ENCODE measurements at places on chromosomes 1 and 21. TPM values are rescaled to one million over a fixed set of nuclear protein-coding genes. Genes with fewer than 3 reads are reported as not detected.
A peak's percentile ranks its signal among the peaks of the same experiment; 100 is the strongest.

Gene COQ8A
- 129 TPM for polyA plus RNA-seq

DNA sequence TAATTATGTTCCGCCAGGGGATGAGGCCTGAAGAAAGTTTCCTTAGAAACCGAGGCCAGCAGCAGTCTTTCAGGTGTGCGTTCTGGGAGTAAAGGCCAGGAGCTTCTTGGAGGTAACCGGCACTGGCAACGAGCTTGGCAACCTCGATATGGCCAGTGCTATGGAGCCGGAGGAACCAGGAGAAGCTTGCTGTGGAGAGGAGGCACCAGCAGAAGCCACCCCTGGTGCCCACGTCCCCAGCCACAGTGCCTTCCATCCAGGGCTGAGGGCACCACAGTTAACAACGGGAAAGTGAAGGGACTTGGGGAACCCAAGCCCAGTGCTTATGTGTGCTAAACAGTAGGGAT, 41.5 kb upstream of the LIN9 start:
- H3K27ac ChIP-seq, result no peak overlapping the region
- H3K4me3 ChIP-seq, result no peak overlapping the region
- H3K27me3 ChIP-seq, result no peaks in the 10 kb centered on the region
- H3K36me3 ChIP-seq, result no peaks in the 10 kb centered on the region

- no peaks in the 10 kb centered on the region for H3K4me1 ChIP-seq
- peaks cover 3% of the 10 kb centered on the region for H3K27me3 ChIP-seq
- no peak overlapping the region for H3K27ac ChIP-seq
- no peak for DNase-seq
- no peak overlapping the region for H3K4me3 ChIP-seq
These were observed 602.3 kb downstream of the NUF2 start for GRCh38 chr1:163924041-163924440.

GRCh38 chr21:40257342-40257741, 390.1 kb downstream of the PCP4 start:
- H3K27ac ChIP-seq, result no peak overlapping the region
- no peak overlapping the region for H3K4me3 ChIP-seq
- H3K36me3 ChIP-seq, result no peaks in the 10 kb centered on the region

Gene RGS8
- not detected for polyA plus RNA-seq

DNA sequence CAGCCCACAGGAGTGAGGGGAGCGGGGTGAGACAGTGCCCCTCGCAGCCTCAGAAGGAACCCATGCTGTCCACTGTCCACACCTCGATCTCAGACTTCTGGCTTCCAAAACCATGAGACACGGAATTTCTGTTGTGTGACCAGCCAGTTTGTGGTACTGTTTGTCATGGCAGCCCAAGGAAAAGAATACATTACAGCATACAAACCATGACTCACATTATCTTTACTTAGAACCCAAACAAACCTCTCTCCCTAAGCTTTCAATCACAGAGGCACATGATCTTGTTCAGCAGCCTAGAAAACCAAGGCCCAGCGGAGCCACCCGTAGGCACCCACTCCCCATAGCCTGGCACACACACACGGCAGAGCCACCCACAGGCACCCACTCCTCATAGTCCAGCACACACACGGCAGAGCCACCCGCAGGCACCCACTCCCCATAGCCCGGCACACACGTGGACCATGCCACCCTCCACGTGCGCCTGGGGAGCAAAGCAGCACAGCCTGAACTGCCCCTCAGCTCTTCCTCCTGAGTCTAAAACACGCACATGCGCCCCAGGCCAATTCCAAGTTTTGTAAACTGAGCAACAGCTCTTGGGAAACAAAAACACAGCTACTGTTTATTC, 458 bp upstream of the KRTAP10-4 start:
- H3K36me3 ChIP-seq, result no peaks in the 10 kb centered on the region
- no peak for DNase-seq
- H3K4me3 ChIP-seq, result no peak overlapping the region
- H3K27ac ChIP-seq, result no peak overlapping the region
- no peaks in the 10 kb centered on the region for H3K4me1 ChIP-seq

DNA sequence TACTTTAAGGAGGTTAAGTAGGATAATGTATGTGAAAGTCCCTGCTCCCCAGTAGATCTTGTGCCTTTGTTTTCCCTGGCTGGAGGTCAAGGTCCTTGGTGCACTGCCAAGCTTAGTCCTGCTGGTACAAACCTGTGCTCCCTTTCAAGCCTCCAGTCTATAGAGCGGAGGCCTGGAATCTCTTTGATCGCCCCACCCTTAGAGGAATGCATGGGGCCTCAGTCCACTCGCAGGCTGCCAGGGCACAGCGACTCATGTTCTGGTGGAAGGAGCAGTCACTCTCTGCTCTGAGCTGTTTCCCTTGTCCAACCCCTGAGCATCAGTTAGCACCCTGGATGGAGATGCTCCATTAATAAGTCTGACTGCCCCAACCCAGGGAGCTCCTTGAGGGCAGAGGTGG, 121.8 kb downstream of the HMGB4 start:
- no peak overlapping the region for H3K4me3 ChIP-seq
- H3K27ac ChIP-seq, result no peak overlapping the region
- H3K4me1 ChIP-seq, result no peaks in the 10 kb centered on the region
- H3K36me3 ChIP-seq, result no peaks in the 10 kb centered on the region
- no peaks in the 10 kb centered on the region for H3K27me3 ChIP-seq

DNA sequence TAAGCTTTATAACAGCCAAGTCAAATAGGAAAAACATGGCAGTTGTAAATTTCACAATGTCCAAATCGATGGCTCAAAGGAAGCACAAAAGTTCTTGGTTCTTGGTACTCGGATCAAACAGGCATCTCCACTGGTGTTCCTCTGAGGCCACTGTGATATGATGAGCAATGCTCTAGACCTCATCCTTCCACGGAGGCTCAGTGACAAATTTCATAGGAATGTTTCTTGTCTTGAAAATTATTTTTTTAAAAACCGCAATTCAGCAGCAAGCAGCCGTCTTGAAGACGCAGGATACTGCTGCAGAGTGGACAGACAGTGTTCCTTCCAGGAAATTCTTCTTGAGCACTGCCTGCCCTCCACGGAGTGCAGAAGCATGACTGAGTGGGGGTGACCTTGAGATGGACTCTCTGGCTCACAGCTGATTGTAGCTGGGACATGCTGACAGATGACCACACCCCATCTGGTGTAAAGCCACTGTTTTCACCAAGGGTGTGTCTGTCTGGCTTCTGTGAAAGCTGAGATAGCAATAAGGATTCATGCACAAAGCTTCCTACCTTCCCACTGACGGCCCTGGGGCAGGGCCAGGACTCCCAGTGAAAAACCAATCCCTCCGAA, 61.9 kb downstream of the TIAM1 start:
- no peaks in the 10 kb centered on the region for H3K36me3 ChIP-seq
- no peak overlapping the region for H3K27ac ChIP-seq
- H3K4me1 ChIP-seq, result no peaks in the 10 kb centered on the region
- no peak for DNase-seq

- H3K4me1 ChIP-seq, result peaks cover 19% of the 10 kb centered on the region
- DNase-seq, result peak; percentile 75
- peak within 1 kb of the TSS; percentile 95 for H3K4me3 ChIP-seq
- peak within 1 kb of the TSS; percentile 91 for H3K27ac ChIP-seq
These were observed at the start of gene LDLRAP1 for GRCh38 chr1:25543425-25544242. Gene LDLRAP1, plus strand, starts transcription at chr1:25543606. Its CDS starts 93 bp downstream, at chr1:25543699.

DNA sequence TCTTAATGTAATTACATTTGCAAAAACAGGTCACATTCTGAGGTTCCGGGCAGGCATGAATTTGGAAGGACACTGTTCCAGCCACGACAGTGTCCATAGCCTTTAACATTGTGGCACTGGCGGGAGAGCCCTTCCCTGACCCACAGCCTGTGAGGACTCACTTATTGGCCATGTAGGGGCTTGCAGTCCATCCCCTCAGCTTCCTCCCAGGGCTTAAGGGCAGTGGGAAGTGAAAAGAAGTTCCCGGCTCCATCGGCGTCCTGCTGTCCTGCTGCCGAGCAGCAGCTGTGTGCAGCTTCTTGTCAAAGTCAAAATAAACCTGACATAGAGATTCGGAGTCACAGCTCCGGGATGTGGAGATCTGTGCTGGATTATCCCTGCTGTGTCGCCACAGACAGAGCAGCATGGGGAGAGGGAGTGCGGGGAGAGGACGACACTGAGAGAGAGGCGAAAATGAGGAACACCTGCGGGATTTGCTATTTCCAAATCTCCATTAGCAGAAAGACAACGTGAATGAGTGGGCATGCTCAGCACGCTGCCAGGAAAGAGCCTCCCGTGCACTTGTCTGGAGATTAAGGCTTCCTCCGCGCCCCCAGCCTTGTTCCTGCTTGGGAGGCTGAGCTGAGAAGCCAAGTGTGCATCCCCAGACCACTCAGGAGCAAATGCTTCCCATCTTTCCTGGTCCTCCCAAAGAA, 260.3 kb downstream of the ASTN1 start:
- H3K4me3 ChIP-seq, result no peak overlapping the region
- no peak overlapping the region for H3K27ac ChIP-seq
- no peak for DNase-seq

Gene DRAXIN
- under 0.01 TPM for polyA plus RNA-seq

DNA sequence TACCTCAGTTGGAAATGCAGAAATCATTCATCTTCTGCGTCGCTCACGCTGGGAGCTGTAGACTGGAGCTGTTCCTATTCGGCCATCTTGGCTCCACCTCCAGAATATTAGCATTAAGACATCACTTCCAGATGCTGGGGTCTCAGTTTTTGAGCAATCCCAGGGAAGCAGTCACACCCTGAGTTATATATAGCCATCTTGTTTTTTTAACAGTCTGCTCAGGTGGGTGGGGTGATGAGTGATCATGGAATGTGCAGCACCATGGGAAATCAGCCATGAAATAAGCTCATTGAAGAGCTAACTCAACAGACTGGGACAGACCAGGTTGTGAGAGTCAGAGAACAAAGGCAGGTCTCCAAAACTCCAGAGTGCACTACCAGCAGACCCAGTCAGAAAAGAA, 27.0 kb upstream of the HMGB4 start:
- H3K4me3 ChIP-seq, result no peak overlapping the region
- no peaks in the 10 kb centered on the region for H3K4me1 ChIP-seq
- H3K27me3 ChIP-seq, result no peaks in the 10 kb centered on the region

Gene FAM167B
- polyA plus RNA-seq, result 12.0 TPM
